Urinary bladder (tissue), 4 donors: ENCODE measurements at places on chromosomes 1 and 21.

DNA sequence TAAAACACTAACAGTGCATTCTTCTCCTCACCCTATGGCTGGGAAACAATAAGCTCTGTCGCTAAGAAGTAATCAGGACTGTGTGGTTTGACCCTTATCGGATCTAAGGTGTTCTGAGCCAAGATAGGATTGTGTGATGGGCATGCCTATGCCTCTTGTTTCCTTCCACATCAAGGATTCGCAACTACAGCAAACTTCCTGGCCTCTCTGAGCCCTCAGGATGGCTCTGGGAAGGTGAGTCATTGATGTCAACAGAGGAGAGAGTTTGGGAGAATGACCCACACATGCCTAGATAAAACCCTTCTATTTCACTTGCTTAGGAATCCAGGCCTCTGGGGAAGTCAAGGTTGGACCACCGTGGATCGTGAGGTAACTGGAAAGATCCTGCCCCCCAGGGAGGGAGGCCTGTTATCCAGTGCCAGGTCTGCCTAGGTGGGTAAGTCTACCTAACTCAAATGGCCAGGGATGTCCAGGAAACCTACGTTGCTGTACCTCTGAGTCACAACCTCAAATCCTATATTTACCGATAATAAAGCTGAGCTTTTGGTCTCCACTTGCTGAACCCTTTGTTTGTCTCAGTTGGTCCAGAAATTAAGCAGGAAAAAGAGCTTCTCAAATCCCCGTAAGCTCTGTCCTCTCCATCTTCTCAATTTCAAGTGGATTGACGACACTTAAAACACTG, 27.4 kb downstream of the TIAM1 start:
- no peak for DNase-seq

DNA sequence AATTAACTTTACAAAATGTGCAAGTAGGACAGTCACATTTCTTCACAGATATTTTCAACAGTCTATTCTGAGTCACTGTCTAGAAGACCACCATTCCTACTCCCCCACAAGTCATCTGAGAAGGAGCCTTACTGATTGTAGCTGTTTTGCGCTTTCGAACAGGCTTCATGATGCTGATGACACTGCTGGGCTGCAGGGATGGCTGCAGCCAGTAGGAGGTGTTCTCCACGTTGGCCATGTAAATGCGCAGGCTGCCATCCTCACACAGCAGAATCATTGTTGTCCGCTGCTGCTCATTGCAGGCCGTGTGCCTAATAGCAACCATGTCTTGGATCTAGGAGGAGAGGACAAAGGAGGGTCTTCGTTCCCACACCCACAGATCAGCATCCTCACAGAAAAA, 56.9 kb downstream of the UBR4 start:
- no peak for DNase-seq

GRCh38 chr1:165887877-165888551, 60.6 kb downstream of the UCK2 start:
- no peak for DNase-seq

- DNase-seq, result no peak
Measured at GRCh38 chr1:88956003-88956402, 36.4 kb downstream of the KYAT3 start.

DNA sequence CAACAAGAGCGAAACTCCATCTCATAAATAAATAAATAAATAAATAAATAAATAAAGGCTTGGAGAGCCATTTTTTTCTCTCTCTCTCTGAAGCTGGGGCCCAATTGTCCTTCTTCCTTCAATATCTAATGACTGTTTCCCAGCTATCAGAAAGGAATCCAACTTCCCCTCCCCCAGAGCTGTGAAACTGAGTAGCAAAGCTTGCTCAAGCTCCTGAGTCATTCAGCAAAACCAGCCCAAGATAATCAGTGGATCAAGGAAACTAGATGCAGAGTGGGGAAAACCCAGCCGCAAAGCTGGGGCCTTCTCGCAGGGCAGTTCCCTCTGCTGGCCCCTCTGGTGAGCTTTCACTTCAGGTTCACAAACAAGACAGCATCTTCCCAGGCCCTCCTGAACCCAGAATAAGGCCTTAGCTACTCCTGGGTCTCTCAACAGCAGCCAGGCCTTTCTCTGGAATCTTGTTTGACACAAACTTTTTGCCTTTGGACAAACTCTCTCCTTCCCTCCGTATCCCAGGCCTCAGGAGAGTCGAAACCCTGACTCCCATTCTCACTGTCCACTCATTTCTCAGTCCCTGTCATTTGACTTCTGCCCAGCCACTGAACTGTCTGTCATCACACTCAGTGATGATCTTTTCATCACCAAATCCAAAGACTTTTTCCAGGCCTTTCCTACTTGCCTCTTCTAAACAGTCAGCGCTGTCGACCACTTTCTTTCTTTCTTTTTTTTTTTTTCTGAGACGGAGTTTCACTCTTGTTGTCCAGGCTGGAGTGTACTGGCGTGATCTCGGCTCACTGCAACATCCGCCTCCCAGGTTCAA, 18.0 kb upstream of the PTP4A2 start:
- no peak for DNase-seq
